ENCODE measurements at places on chromosomes 7 and 10.

- peak; percentile 89 for DNase-seq
Measured at GRCh38 chr10:48792687-48793096, 108.0 kb downstream of the WDFY4 start.

DNA sequence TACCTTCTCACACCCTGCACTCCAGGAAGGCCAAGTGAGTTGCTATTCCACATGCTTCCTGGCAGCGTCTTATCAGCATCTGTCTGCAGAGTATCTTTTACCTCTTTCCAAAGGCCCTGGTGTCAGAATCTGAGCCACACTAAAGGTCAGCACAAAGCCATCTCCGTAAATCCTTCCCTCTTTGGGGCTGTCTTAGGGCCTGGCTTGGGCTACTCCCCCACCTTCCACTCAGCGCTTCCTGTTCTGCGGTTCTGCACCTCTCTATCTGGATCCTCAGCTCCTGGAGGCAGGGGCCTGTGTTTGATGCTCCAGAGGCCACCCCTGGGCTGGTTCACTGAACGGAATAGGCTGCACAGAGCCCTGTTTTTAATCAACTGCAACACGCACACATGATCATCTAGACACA, 334.8 kb upstream of the GALNT17 start:
- DNase-seq = no peak

GRCh38 chr10:70380350-70381135, 1.9 kb downstream of the LRRC20 start:
- DNase-seq = no peak

GRCh38 chr10:131210181-131210580, 101.3 kb downstream of the TCERG1L start:
- DNase-seq = no peak

DNA sequence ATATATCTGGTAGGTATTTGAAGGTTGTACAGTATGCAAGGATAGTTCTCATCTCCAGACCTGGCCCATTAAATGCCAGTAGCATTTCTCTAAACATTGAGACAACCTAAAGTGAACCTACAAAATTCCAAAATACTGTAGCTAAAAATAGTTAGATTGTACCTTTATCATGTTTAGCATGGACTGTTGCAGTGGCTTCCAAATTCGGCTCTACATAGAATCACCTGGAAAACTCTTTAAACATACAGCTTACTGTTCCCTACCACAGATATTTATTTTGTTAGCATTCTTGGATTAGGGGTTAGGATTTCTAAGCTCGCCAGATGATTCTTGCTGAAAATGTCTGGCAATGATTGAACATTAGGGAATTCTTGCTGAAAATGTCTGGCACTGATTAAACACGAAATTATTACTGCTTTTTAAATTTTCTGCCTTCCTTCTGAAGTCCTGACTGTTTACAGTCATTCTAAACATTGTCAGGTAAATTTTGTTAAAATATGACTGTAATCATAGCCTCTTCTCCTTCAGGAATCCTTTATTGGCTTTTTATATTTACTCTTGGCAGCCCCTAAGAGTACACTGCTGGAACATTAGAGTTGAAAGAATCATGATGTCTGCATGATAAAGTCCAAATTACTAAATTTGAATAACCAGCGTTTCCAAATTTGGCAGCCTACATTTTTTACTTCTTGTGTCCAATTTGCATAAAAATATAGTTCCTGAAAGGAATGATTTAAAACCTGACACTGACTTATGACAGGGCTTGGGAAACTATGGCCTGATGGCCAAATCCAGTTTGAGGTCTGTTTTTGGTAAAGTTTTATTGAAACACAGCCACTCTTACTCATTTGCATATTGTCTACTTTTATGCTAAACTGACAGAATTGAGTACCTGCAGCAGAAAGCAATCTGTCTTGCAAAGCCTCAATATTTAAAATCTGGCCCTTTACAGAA, 40.3 kb downstream of the SHOC2 start:
- DNase-seq = no peak

DNA sequence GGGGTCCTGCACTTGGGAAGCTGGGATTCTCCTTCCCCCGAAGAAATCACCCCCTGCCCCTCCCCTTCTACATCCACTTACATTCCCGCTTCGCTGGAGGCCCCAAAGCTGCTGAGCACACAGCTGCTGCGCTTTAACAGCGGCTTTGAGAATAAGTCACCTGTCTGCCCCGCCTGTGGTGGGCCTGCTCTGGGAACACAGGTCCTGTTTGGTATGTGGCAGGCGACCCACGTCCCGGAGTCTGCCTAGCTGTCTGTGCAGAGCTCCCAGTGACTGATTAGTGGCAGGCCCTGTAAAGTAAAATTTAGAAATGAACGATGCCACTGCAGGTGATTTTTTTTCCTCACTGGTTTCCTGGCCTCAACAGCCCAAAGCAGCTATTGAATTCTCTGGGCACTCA, 47.0 kb downstream of the CDH23 start:
- DNase-seq = no peak

DNA sequence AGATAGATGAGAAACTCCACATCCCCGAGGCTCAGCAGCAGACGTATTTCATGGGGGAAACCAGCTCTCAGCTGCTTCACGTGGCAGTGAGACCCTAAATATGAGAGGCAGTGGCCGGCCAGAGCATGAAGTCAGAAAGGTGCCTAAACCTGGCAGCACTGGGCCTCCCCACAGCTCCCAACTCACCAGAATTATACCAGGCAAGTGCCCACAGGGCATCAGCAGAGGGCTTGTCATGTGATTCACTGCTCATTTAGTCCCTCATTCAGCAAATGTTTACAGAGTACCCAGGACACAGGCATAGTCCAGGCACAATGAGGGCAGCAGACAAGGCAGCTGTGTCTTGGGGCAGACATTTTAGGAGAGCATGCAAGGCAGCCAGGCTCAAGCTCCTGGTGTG, 212.6 kb downstream of the PTPRN2 start:
- DNase-seq = no peak

GRCh38 chr10:126975221-126975620, 70.0 kb downstream of the DOCK1 start:
- DNase-seq = no peak

- peak; percentile 56 for DNase-seq
Measured at GRCh38 chr7:105934572-105935185, 28.4 kb upstream of the CDHR3 start.

DNA sequence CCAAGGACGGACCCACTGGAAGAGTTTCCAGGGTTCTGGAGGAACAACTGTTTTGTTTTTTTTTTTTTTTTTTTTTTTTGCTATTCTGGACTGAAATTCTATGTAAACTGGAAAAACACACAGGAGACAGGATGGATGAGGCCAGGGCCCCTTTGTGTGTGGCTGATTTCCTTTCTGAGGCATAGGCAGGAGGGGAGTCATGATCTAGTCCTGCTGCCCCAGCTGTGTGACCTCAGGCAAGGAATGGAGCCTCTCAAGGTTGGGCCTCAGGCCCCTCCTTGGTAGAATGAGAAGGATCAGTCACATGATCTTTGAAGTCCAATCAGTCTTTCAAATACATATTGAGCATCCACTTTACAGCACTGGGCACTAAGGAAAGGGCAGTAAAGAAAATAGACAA, 87.6 kb downstream of the SH3PXD2A start:
- no peak for DNase-seq

DNA sequence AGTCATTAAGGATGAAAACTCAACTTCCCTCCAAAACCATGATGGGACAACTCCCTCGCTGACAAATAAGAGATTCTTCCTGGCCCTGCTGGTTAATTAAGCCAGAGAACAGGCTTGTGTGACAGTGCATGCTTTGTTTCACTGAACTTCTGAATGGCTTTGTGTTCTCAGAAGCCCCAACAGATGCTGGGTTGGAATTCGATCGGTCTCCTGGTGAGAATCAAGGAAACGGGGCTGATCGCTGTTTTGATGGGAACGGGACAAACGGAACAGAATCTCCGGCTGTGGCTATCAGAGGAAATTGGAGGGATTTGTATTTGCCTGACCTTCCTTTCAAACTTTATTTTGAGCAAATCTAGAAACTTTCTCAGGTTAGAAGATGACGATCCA, 145.0 kb downstream of the RNF216 start:
- DNase-seq = peak; percentile 38

DNA sequence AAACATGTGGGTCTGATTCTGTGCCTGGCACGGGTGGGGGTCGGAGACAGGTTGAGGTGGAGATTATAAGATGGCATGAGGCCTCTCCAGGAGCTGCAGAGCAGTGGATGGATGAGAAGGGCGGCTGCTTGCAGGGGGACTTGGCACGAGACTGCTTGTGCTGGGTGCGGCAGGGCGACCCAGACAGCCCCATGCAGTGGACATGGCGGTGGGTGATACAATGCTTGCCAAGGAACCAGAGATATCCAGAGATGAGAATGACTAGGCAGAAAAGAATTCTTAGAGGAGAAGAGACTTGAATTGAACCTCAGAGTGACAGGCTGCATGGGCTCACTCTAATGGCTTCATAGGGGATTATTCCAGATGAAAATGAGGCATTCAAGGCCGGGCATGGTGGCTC, 145.4 kb downstream of the NEURL1 start:
- peak; percentile 27 for DNase-seq

DNA sequence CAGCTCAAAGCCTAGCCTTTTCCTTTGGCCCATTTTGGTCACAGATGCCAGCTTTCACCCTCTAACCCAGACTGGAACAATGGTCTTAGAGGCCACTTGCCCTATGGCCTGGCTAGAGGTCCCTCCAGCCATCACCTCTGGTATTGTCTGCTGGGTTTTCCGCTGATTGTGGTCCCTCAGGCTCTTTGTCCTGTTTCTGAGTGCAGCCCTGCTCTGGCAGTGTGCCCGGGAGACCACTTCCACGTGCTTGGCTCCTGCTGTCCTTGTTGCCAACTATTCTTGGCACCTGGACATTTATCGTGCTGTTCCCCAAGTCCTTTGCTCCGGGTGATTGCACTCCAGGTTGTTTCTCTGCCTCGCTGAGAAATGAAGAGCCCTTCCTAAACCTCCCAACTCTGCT, 53.3 kb upstream of the FAM180A start:
- DNase-seq = peak; percentile 46

GRCh38 chr7:113504142-113504541, 385.8 kb upstream of the SMIM30 start:
- no peak for DNase-seq

GRCh38 chr10:114259824-114260223, 20.8 kb downstream of the VWA2 start:
- no peak for DNase-seq

DNA sequence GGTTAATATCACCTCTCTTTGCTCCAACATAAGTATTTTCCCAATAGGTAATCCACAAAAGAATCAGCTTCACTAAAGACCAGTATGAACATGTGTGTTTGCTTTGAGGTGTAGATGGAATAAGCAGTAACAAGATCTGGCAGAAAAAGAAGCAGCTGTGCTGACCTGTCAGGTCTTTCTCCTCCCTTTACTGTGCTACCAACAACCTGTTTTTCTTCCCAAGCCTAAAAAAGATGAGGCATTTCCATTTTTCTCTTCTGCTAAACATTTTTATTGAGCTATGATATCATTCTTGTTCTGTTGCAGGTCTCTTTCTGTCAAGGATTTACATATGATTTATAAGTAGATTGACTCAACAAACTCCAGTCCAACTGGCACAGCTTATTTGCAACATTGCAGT, 315.2 kb upstream of the GLI3 start:
- no peak for DNase-seq

- DNase-seq = peak; percentile 40
Measured at GRCh38 chr7:140330128-140330527, 68.2 kb downstream of the SLC37A3 start.

DNA sequence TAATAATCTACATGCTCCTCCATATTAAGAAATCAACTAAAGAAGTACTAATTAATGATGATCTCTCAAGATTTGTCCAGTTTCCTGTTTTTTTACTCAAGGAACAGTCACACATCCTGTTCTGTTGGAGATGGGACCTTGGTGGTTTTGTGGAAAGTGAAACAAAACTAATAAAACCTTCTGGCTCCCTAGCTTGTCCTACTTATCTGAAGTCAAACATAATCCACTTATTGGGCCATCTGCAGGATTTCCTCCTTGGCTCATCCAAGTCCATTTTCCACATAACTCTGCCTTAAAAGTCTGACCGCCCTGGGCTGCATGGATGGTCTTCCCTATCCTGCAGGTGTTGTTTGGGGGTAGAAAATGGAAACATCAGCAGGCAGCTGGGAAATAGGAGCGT, 39.4 kb upstream of the TARP start:
- DNase-seq = no peak

GRCh38 chr10:122245136-122245535, 26.0 kb upstream of the BTBD16 start:
- no peak for DNase-seq

GRCh38 chr7:50685135-50686065, 97.3 kb downstream of the GRB10 start:
- no peak for DNase-seq

DNA sequence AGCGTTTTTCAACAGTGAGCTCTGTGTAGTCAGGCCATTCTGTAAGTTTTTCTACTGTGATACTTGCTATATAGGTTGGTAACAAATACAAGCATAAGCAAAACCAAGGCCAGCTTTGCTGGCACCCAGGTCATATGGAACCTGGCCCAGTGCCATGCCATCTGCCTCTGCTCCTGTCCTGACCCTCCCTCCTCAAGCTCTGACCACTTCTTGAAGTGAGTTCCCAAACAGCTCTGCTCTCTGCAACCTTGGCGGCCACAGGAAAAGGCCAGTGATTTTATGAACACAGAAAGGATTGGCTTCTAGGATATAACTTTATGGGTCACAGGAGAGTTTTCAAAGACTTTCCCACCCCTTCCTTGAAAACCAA, 12.8 kb downstream of the NOD1 start:
- no peak for DNase-seq

DNA sequence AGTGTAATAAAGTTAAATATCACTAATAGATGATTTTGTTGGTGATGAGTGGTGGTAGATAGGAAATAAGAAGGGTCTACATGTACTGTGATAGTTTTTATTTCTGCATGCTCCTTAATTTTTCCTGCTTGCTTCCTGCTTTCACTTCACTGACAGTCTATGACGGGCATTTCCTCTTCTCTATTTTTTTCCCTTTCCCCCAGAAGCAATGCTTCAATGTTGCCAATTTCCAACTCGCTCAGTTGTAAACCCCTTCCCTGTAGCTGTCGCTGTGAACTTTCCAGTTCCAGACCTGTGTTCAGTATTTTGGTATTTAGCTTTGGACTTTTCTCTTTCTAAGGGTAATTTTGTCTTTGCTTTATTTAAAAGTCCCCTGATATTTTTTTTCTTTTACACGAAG, 123.5 kb upstream of the AGR3 start:
- DNase-seq = no peak

GRCh38 chr7:134514663-134515062, 12.7 kb upstream of the AKR1B10 start:
- peak; percentile 85 for DNase-seq

All from astrocyte of the hippocampus (primary cell).